ENCODE measurements at places on chromosomes 13 and 19.
A peak's percentile ranks its signal among the peaks of the same experiment; 100 is the strongest.

DNA sequence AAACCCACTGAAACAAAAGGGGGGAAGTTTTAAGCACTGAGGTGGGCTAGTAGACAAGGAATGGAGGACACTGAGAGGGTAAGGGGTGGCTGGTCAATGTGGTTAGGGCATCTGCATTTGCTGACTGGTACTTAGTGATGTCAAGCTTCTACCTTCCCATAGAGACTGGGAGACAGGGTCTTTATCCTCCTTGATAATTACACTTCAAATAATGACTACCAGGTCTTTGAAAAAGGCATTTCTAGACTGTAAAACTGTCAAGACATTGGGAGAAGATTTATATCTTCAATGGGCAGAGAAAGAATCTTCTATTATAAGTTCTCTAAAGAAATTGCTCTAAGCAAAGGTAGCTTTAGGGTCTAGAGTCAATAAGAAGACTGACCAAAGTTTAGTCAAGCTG, 1490.8 kb upstream of the PCDH20 start:
- no peak for DNase-seq

DNA sequence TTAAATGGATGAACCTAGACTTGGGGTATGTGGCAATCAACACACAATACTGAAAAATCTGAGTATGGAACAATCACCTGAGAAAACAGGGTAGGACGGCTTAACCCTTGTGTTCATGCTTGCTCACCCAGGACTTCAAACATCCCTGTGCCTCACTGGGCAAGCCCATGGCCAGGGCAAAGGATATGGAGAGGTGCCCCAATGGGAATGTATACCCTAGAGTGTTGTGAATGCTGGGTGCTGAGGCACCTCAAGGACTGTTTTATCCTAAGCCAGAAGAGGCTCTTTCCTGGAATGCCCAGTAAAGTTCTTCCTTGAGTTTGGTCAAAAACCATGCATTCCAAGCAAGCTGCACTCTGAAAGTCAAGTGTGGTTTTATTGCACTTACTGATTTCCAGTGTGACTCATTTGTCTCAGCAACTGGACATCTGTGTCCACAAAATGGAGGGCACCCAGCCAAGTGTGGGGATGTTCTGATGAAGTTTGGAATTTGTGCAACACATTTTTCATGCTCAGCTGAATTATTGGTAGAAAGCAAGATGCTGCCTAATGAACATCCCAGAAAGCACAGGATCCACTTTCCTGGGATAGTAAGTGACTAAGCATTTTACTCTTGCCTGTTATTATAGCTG, 531.3 kb downstream of the RFC3 start:
- DNase-seq, result no peak

DNA sequence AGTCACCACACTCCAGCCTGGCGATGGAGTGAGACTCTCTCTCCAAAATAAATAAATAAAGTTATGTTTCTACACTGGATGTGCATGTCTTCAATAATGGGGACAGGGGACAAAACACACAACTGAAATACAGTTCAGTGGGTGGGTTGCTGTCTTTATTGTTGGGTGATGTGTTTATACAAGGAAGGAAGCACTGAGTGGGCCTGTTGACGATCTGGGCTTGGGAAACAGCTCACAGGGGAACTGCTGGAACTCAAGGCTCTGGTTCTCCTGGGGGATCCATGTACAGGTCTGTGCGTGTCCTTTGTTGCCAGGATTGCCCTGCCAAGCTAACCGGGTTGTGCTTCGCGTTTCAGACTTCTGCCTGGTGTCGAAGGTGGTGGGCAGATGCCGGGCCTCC, 18.9 kb downstream of the SPINT2 start:
- DNase-seq, result no peak

DNA sequence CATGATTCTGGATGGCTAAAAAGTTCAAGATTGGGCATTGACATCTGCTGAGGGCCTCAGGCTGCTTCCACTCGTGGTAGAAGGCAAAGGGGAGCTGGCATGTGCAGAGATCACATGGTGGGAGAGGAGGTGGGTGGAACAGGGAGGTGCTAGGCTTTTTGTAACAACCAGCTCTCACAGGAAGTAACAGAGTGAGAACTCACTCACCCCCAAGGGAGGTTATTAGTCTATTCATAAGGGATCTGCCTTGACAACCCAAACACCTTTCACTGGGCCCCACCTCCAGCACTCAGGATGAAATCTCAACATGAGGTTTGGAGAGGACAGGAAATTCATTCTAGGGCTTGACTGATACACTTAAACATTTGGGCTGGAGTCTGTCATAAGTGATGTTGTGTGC, 197.7 kb upstream of the RNF113B start:
- DNase-seq, result no peak

DNA sequence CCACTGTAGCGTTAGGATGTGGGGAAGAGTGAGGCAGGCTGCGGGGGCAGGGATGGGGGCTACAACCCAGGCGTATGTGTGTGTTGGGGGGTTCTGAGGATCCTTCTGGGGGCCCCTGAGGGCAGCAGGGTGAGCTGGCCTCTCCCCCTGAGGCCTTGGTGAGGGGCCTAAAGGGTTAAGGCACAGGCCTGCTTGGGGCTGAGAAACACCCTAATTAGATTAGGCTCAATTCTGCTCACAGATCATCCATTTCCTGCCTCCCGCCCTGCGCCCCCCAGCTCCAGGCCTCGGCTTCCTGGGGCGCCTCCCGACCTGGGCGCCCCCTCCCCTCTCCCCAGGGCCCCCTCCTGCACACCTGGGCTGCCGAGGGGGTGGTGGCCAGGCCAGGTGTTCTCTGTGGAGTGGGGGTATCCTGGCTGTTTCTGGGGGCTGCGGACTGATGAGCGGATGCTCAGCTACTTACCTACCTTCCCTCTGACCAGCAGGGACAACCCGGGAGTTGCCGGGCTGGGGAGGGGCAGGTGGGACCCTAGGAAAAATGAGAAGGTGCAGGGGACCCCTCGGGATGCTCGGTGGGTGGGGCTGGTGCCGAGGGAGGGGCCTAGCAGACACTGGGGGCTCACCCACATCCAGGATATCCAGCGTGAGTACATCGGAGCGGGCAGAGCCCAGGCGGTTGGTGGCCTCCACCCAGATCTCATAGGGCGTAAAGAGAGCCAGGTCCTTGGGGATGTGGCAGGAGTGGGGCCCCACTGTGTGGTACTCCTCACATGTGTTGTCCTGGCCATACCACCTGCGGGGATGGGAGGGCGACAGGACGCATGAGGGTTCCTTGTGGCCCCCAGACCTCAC, 8.6 kb downstream of the CRLF1 start:
- DNase-seq, result no peak

DNA sequence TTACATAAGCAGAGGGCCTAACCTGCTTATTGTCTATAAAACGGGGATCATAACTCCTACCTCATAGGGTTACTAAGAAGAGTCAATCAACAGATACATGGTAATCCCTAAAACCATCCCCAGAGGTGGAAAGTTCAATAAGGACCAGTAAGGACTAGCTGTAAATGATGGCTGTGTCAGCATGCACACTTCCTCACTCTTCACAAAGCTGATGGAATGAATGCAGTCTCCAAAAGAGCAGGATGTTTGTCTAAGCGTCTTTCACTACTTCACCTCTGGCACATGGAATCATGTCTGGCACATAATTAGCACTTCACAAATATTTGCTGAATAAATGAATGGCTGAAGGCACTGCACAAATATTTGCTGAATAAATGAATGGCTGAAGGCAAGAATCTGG, 134.2 kb downstream of the MIPEP start:
- no peak for DNase-seq

DNA sequence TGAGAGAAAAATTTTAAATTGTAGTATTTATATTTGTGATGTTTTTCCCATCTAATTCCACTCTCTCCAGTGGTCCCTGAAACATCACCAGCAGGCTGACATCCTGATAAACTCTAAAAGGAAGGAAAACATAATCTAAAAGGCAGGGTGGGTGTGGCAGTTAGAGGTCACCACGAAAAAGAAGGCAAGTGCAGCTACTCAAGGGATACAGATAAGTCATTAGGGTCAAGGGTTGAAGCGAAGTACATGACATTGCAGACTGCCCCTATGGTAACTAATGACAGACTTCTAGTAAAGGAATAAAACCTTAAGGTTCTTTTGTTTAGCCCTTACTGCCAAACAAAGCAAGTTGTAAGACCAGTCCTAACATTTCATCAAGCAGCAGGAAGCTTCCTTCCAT, 6.0 kb upstream of the NEK3 start:
- DNase-seq, result no peak

GRCh38 chr19:3073931-3074595, 11.8 kb upstream of the TLE5 start:
- DNase-seq, result no peak

DNA sequence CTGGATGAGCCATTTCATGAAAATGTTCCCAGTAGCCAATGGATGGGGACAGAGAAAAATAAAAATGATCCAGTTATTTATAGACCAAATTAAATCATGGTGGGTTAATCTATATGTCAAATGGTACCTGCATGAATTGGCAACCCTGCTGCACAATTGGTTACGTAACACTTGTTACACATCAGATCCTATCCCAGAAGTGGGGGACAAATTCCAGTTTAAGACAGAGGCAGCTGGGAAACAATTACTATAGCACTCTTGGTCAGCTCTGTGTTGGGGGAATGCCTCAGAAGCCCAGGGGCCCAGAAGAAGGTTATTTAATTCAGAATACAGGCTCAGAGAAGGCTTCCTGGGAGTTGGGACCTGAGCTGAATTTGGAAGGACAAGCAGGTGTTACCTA, 81.1 kb upstream of the FLT1 start:
- DNase-seq, result no peak

DNA sequence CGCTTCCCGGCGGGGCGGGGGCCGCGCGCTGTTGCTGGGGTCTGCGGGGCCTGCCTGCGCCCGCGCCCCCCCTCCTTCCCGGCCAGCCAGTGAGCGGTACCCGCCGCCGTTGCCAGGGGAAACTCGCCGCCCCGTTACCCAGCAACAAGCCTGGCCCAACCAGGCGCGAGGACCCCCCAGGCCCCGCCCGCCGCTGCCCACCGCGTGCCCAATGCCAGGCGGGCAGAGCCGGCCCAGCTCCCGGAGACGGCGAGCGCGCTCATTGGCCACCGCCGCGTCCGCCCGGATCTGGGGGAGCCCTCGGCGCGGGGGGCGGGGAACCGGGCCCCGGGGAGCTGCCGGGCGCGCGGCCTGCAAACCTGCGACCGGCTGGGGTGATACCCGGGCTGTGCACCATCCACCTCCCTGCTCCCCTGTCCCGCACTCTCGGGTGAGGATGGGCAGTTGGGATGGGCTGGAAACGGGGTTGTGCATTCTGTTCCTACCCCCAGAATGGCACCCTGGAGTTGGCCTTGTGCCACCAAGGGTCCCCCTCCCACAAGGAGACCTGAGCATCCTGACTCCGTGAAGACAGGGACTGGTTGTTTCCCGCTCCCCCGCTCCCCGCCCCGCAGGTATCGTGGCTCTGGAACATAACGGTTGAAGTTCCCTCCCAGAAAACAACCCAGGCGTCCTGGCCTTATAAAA, 8.8 kb upstream of the BBC3 start:
- DNase-seq, result no peak

- no peak for DNase-seq
Observed at GRCh38 chr19:3441089-3441985, 39.0 kb downstream of the SMIM24 start.

- DNase-seq, result no peak
Observed at GRCh38 chr19:45958769-45959516, 14.7 kb downstream of the NOVA2 start.

- DNase-seq, result no peak
Observed at GRCh38 chr13:83879431-83880171, 2.7 kb downstream of the SLITRK1 start.

GRCh38 chr13:98068521-98068920, 74.4 kb upstream of the FARP1 start:
- peak; percentile 50 for DNase-seq

DNA sequence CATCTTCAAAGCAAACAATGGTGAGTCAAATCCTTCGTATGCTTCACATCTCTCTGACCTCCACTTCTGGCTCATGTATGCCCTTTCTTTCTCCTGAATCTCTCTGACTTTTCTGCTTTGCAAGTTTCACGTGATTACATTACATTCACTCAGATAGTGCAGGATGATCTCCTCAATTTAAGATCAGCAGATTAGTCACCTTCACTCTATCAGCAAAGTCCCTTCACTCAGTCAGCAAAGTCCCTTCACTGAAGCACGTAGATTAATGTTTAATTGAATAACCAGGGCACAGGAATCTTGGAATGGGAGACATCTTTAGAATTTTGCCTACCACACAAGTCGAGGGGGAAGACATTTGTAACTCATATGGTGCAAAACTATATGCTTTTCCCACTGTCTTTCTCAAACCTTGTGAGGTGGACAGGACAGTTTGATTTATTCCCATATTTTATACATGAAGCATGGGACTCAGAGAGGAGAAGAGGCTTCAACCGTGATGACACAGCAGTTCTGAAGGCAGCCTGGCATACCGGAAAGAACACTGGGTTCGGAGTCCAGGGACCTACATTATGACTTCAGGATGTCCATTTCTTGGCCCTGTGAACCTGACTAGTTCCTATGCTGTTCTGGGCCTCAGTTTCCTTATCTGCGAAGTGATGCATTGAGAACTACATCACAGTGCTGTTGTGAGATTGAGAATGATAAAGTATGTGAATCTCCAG, 23.3 kb downstream of the SIGLECL1 start:
- DNase-seq, result no peak

DNA sequence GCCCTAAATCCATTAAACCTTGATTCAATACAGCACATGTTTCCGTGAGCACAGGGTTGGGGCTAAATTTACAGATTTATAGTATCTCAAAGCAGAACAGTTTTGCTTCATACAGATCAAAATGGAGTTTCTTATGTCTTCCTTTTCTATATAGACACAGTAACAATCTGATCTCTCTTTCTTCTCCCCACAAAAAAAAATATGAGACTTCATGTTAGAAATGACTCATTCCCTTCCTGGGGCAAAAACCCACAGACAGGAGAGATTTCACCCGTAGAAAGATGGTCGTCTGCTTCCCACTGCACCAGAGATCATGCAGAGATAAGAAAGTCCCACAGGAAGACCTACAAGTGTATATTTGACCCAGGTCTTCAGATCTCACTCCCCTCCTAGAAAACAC, 7.7 kb upstream of the ZNF611 start:
- DNase-seq, result no peak

- no peak for DNase-seq
Observed at GRCh38 chr19:7905859-7906258, 2.2 kb downstream of the MAP2K7 start.

GRCh38 chr13:20993211-20993610, 68.2 kb downstream of the LATS2 start:
- no peak for DNase-seq

GRCh38 chr13:111911121-111911720, 155.7 kb upstream of the SOX1 start:
- no peak for DNase-seq
